Thymus (tissue), 14 donors: ENCODE measurements at places on chromosomes 2 and 18.

GRCh38 chr2:120287183-120288015 lies 34.7 kb downstream of the RALB start:
- DNase-seq, result no peak

DNA sequence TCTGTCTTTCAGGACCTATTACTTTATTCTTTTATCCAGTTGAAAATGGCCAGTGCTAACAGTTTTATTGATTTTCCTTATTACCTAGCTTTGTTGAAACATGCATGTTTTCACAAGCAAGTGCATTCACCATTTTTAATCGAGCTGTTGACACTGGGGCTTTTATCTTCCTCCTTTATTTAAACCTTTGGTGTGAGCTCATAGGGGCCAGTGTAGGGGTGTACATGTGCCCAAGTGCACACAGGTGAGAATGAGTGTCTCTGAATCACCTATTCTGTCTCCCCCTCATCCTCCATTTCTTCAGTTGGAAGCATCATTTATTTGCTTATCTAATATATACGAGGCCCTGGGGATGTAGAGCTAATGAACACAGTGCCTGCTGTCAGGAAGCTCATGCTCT lies 199.1 kb downstream of the PRKCE start:
- DNase-seq, result no peak

DNA sequence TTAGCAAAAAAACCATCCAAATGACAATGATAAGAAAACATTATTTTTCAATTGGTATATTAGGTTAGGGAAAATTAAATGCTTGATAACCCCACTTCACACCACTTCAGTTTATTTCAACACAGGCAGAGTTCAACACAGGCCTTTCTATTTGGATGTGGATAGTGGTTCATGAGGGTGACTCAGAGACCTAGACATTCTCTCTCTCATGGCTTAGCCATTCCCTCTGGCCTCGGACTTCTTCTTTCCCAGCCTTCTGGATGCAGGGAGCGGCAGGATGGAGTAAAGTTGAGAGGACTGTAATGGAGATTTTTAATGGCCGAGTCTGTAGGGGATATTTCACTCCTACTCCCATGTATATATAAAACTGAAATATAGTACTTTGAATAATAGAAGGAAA lies 109.7 kb downstream of the CTNNA2 start:
- DNase-seq, result no peak

DNA sequence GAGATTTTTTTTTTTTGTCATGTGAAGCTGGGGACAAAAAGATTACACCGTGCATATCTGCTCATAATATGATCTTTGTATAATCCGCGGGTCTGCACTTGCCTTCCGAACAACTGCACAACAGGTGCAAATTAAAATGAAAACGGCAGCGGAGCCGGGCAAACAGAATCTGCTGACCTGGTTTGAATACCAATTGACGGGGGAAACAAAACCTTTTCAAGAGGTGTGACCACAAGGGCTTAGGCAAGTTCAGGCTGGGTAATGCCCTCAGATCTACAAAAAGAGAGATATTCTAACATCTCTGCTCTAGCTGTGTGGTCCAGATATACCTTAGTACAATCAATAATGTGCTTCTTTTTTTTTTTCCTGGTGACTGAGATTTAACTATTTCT lies 88.5 kb downstream of the ZEB2 start:
- no peak for DNase-seq

DNA sequence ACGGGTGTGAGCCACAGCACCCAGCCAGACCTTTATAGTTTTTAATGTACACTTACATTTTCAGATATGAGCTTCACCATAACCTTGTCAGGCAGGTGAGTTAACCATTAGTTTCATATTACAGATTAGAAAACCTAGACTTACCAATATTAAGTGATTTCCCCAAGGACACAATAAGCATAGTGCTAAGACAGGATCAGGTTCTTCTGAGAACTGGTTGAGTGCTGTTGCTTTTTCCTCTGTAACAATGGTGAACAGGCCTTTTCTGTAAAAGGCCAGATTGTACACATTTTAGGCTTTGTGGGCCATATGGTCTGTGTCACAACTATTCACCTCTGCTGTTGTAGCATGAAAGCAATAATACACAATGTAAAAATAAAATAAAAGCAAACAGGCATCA lies 332.0 kb downstream of the PIK3C3 start:
- no peak for DNase-seq

- DNase-seq, result no peak
These were observed 27.9 kb upstream of the GALNT5 start for GRCh38 chr2:157229572-157229971.

- no peak for DNase-seq
These were observed 7.6 kb upstream of the LPIN1 start for GRCh38 chr2:11738589-11739436.

- no peak for DNase-seq
These were observed 99.8 kb upstream of the ARHGAP28 start for GRCh38 chr18:6629635-6630140.

DNA sequence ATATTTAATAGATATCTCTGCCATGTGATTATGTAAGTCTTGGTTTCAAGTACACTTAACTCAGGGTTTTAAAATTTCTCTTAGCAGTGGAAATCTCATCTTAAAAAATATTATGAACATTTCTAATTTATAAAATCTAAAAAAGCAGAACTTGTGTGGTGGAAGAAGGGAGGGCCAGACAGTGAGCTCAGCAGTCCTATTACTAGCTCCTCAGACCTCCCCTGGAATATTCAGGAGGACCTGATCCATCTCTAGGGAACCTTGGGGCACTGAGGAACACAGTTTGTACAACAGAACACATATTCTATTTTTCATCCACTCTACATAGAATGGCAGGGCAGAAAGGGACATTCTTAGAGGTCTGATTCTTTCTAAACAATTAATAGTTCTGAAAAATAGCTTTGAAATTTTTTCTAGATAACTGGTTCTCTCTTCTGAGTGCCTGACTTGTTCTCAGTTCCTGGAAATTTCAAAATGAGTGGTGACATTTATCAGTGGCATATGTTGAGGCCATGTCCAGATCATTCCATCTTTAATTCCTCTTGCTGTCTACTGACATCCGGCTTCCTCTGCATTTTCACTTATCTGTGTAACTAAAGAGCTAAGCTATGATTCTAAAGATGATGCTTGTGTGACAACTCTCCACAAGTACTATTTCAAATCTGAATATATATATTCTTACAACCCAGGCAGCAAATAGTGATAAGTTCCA lies 8.2 kb upstream of the MAP4K4 start:
- no peak for DNase-seq

GRCh38 chr2:112958428-112959108 lies 19.2 kb upstream of the IL36G start:
- peak; percentile 55 for DNase-seq

DNA sequence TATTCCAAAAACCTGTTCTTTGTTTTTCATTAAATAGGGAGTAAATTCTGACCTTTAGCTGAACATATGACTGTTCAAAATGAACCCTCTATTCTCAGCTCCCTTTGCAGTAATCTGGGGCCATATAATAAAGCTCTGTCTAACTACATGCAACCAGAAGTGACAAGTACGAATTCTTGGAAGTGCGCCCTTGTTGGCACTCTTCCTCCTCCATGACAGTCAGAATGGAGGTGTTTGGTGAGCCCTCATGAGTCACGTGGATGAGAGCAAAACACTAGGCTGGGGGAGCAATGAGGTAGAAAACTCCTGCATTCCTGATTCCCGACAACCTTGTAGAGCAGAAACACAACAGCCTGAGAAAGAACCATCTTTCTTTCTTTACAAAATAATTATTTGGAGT lies 552.9 kb downstream of the FBXO15 start:
- no peak for DNase-seq

GRCh38 chr2:25276569-25277465 lies 64.9 kb downstream of the DNMT3A start:
- no peak for DNase-seq

GRCh38 chr2:185919155-185919554 lies 180.6 kb downstream of the FSIP2 start:
- no peak for DNase-seq

DNA sequence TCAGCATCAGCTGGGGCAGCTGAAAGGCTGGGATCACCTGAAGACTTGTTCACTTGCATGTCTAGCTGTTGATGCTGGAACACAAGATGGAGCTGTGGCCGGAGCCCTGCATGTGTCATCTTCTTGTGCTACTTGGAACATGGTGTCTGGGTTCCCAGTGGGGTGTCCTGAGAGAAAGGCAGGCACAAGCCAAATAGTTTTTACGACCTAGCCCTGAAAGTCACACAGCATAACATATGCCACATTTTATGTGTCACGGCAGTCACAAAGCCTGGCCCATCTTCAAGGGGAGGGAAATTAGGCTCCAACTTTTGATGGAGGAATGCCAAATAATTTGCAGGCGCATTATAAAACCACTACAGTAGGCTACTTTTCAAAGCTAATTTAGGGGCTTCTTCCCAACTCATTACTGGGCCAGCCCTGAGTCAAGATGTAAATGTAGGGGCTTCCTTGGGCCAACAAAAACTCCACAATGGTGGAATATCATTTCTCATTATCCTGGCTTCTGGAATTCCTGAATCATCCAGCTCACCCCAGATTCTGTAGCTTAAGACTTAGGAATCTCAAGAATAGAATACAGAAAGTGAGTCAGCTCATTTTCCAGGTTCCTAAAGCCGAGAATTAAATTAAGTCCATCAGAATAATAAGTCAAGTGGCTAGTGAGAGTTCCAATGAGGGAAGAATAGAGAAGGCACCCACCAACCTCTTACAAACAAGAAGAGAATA lies 543.0 kb downstream of the TNS1 start:
- DNase-seq, result no peak

GRCh38 chr2:230203110-230203676 lies 16.6 kb downstream of the SP110 start:
- DNase-seq, result no peak

GRCh38 chr2:157321466-157321865 lies 4.2 kb downstream of the ERMN start:
- DNase-seq, result no peak

DNA sequence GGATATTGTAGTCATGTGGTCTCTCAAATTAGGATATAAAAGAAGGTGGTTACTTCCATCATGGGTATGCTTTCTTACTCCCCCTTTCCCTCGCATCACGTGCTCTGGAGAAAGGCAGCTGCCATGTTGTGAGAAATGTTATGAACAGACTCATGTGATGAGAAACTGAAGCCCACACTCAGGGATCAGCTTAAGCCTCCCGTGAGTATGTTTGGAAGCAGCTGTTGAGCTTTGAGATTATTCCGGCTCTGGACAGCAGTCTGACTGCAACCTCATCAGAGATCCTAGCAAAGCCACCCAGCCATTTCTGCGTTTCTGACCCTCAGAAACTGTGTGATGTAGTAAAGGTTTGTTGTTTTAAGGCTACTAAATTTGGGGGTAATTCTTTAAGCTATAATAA lies 700.1 kb downstream of the ADCYAP1 start:
- no peak for DNase-seq

DNA sequence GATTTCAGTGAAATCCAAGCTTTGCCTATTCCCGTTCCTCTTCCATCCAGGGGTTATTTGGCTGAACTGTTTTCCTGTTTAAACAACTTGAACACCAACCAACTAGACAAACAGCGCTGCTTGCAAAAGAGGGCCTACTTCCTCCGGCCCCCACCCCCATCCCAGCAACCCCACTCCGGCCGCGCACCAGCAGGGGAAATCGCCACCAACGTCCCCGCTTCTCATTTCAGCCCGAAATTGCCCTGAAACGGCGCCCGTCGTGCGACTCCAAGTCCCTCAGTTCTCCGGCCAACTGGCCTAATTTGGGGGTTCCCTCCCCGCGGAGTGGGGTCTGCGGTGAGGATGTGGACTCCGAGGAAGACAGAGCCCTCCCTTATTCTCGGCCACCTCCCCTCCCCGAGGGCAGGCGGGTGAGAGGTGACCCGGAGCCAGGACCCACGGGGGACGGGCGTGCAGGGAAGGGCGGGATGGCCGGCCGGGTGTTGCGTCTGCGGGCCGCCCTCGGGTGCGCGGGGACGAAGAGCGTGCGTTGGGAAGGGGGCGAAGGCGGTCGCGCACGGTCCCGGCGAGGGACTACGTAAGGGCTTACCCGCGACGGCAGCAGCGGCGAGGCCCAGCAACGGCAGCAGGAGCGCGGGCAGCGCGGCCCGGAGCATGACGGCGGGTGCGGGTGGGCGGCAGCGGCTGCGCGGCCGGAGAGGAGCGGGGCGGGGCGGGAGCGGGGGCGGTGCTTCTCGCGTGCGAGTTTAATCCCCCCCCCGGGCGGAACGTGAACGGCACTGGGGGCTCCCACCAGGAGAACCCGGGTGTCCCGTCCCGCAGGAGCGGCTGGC lies at the start of gene CD302:
CD302 (minus strand) TSS at position 666 of the 833 bp plus-strand sequence; CDS start at position 656, 10 bp downstream.
- no peak for DNase-seq

GRCh38 chr2:96163415-96163767 lies 18.2 kb upstream of the DUSP2 start:
- no peak for DNase-seq

DNA sequence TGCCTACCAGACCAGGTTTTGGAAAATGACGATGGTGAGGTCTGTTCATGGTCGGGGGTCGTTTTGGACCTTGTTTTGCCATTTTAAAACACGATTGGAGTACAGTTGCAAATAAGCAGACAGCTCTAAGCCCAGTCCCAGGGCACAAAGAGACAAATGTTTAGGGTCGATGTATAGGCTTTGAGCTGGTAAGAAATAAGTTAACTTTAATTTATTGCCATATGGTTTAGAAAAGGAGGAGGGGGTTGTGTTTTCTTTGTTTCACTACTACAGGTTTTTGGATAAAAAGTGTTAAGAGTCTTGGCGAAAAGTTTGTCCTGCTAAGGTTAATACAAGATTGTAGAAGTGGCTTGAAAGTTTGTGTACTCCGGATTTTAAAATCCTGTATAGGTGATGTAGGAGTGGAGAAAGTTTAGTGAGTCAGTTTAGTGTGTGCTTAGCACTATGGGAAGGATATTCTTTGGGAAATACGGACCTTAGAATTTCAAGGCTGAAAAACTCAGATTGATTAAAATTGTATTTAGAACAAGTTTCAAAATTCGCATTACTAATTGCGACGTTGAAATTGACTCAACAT lies 1.3 kb downstream of the KCMF1 start:
- DNase-seq, result no peak

GRCh38 chr2:62065243-62065642 lies 130.7 kb upstream of the B3GNT2 start:
- DNase-seq, result no peak

DNA sequence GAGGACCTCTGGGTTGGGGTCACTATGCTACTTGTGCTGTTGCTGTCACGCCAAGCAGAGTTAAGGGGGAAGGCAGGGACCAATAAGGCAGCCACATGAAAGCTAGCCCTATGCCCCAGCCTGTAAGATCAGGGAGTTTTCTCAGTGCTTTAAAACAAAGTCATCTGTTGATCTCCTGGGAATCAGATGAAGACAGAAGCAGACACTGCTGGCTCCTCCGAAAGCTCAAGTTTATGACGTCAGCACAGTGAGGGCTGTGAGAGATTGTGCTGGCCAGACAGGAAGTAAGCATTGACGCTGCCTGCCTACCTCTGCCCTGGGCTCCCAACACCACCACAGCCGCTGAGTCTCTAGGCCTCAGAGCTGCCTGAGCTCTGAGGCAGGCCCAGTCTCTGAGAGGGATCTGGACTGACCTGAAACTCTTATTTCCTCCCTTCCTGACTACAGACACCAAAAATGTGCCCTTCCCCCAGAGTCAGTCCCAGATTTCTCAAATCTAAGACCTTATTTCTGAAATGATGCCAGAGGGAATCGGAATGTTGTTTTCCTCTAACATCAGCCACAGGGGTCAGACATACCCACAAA lies 118.1 kb upstream of the EPAS1 start:
- DNase-seq, result peak; percentile 41
